ENCODE measurements at places on chromosomes 11 and 22.

DNA sequence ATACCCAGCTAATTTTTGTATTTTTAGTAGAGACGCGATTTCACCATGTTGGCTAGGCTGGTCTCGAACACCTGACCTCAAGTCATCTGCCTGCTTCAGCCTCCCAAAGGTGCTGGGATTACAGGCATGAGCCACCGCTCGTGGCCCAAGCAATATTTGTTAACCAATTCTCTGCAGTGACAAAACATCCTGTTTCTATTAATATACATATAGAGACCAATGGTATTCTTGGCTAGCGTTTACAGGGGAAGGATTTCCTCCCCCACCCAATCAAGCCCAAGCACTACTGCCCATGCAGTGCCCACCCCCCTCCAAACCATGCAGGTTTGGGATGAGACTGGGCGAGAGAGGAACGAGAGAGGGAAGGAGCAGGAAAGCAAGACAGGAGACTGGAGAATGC is 53.1 kb downstream of the APOL3 start:
- DNase-seq, result no peak

GRCh38 chr11:87260811-87261210 is 223.1 kb downstream of the TMEM135 start:
- no peak for DNase-seq

DNA sequence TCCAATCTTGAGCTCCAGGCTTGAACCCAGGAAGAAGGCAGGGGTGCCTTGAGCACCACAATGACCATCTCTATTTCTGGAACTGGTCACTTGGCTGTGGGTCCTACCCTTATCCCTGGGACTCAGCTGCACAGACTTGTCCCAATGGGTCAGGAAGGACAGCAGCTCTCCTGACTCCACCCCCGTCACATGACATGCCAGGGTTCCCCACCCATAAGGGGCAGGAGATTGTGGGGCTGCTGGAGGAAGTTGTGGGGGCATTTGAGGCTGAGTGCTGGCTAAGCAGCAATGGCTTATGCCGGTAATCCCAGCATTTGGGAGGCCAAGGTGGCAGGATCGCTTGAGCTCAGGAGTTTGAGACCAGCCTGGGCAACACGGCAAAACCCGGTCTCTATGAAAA is 56.2 kb downstream of the NFAM1 start:
- no peak for DNase-seq

- DNase-seq, result no peak
These were observed 16.2 kb downstream of the C11orf24 start for GRCh38 chr11:68255526-68255925.

DNA sequence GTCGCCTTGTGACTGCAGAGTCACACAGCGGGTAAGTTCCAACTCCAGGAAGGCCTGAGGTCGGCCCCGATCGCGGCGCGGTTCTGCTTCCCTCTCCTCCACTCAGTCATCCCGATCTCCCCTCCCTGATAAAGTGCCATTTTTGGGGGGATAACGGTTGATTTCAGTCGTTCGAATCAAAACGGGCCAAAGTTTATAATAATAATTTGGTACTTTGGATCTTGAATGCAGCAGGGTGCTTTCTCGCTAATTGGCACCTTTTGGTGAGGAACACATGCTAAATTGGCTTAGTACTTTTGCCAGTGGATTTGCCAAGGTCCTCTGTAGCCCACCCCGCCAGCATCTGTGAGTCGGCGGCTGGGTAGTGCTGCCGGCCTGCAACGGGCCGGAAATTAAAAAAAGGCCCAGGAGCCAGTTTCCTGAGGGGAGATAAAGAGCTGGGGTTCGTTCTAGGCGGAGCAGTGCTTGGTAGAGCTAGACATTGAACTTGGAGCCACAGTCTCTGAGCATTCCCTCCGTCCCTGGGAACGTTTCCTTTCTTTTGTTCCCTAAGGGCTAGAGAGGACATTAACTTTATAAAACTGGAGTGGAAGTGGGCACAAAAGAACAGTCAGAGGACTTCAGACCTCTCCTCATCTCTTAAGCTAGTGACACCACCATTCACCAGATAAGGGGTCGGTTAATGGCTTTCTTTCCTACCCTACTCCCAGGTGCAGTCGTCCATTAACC is 997 bp downstream of the UBE2L3 start:
- DNase-seq, result no peak

DNA sequence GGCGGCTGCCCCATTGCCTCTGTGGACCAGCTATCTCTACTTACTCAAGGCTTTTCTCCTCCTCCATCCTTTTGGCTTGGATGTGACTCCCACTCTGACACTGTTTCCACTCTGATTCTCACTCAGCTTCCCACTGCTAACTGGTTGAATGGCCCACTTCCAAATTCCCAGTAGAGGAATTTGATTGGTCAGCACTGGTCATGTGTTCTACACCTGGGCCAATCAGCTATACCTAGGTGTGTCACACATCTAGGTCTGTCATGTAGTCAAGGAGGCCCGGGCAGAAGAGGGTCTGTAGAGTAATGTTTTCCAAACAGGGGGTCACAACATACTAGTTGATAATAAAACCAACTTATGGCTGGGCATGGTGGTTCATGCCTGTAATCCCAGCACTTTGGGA is 53.3 kb downstream of the TPBGL start:
- no peak for DNase-seq

DNA sequence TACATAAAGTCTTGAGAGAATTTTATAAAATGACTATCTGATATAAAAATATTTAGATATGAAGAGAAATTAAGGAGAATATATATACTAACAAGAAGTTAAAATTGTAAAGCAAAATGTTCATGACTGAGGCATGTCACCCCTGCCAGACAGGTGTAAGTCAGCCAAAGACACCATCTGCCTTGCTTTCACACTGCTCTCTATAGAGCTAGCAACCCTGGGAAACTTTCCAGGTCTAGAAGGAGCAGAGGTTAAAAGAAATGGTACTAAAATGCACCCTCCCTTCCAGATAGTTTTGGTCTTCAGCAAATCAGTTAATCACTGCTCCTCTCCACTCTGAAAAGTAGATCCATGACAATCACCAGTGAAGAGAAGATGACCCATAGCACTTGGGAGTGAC is 16.5 kb downstream of the PPP2R1B start:
- DNase-seq, result no peak

DNA sequence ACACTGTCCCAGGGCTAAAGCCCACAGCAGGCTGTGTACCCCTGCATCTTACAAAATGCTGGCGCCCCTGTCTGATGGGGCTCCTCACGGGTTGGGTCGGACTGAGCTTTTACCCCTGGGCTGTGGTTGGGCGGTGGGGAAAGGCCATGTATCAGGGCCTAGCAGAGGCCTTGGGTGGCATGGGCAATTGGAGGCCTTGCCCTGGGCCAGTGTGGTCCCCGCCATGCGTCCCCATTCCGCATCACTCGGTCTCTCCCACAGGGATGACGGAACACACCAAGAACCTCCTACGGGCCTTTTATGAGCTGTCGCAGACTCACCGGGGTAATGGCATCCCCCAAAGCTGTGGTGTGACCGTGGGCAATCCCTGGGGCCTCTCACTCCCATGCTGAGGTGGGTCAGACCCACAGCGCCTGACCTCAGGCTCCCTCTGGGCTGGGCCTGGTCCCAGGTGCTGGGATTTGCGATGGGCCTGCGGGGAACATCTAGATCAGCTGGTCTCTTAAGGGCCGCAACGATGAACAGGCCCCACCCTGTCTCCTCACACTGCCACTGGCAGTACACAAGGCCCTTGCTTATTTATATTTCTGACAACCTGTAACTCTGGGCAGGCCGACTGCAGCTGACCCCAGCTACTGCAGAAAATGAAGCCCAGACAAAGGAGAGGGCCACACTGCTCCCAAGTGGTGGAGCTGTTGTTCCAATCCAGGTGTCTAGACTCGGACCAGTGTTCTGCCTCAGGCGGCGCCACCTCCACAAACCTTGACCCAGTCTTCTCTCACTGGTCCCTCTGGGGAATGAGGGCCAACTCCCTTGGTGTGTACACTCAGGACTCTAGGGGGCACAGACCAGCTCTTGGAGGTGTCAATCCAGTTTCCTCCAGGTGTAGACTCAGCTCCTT is 12.3 kb downstream of the SLC16A8 start:
- DNase-seq, result no peak

- no peak for DNase-seq
These were observed 139.0 kb downstream of the FCHSD2 start for GRCh38 chr11:73003088-73003487.

GRCh38 chr11:86625544-86625943 is 46.9 kb downstream of the ME3 start:
- DNase-seq, result no peak

GRCh38 chr11:92846491-92847125 is 122.8 kb upstream of the MTNR1B start:
- no peak for DNase-seq

DNA sequence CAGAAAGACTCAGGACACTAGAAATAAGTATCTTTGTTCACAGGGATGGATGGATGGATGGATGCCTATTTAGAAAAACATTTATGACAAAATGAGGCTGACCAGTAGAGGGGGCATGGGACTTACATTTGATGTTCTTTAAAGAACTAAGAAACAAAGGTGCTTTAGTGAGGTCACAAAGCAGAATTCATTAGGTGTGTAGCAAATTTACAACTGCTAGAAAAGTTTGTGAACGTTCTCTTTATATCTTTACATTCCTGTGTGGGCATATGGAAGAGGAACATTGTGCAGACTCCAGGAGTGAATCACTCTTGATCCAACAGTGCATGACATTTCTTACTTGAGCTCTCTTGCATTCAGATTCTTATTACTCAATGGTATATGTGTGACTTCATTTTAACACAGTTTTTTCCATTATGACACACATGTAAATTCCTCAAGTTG is 15.8 kb upstream of the SIK2 start:
- no peak for DNase-seq

DNA sequence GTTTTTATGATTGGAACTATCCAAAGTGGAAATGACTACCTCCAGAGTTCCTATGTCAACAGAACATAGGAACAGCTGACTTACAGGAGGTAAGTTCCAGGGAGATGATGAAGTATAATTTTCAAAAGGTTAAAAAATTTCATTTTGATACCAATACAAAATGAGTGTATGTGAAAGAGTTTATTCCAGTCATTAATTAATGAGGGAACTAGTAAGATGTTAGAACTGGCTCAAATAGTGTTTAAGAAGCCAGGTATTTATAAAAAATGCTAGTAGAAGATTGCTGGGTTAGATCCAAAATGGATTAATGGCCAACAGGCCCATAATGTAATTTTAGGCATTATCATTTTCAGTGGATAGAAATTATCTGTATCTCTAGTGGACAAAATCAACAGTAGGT is 227.7 kb upstream of the ZBED5 start:
- no peak for DNase-seq

GRCh38 chr11:36928621-36929020 is 330.6 kb upstream of the RAG2 start:
- DNase-seq, result no peak

- no peak for DNase-seq
These were observed 74.5 kb downstream of the TTC28 start for GRCh38 chr22:28604966-28605761.

DNA sequence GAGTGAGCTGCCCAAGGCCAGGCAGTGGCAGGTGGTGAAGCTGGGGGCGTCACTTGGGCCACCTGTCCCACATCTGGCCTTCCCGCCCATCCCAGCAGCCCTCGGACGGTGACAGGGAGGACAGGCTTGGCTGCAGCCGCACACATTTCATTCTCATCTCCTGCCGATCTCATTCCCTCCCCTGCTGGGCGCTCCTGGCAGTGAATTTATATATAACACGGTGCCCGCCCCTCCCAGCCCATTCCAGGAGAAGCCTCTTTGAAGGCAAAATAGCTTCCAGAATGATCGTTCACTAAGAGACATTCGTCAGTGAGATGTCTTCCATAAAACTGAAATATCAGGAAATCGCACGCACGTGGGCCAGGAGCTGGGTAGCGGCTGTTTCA is 861.3 kb downstream of the TBC1D22A start:
- DNase-seq, result no peak

GRCh38 chr11:75589051-75589450 is 27.0 kb downstream of the SERPINH1 start:
- DNase-seq, result no peak

DNA sequence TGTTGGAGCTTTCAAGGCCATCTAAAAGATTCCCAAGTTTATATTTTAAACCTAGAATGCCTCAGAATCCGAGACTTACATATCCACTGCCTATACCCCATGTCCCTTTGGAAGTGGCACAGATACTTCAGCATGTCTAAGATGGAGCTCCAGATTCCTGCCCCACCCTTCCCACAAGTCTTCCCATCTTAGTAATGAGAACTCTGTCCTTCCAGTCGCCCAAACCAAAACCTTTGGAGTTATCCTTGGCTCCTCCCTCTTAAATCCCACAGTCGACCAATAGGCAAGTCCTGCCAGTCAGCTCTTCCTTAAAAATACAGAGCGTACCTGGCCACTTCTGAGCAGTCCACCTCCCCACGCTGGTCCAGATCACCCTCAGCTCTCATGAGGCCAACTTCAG is 4.3 kb downstream of the POLD4 start:
- DNase-seq, result no peak

- no peak for DNase-seq
These were observed 79.4 kb upstream of the PPARA start for GRCh38 chr22:46070803-46071450.

DNA sequence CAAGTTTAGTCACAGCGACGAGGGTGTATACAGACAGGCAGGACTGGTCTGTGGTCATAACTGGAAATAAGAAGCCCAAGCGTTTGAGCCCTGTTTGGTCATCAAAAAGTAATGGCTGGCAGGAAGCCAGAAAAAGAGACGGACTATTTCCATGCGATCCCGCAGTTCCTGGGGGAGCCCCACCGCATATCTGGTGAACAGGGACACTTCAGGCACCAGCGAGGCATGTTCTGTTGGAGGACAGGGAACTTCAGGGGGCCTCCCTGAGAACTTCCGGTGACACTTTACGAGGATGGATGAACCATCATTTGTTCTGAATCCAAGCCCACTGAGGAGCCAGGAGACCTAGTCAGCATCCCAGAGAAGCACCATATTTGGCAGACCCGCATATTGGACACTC is 29.7 kb upstream of the TRIM29 start:
- DNase-seq, result no peak

DNA sequence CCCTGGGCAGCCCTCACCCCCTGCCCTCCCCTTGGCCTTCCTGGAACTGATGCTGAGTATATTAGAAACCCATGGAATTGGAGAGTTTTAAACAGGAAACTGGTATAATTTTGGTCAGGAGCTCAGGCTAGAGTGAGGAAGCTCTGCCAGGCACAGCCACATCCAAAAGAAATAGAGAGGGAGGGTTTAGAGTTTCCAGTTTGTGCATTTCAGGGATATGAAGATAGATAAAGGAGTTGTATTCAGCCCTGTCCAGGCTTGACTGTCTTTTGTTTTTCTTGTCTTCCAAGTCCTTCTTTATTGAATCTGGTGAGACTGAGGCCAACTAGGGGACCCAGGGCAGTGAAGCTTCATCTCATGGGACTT is 71.8 kb downstream of the TSPAN18 start:
- no peak for DNase-seq

DNA sequence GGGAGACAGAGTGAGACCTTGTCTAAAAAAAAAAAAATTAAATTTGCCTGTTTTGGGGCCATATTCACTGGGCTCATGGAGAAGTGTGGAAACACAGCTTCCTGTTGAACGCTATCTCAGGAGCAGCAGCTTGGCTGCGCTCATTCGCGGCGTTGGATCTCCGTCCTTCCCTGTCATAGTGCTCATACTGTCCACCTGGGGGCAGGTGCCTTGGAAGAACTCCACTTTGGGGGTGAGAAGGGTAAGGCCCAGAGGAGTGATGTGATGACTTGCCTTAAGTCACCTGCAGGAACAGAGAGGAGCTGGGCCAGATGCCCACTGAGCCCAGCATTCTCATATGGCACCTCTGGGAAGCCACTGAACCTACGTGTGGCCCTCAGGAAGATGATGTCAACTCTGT is 82.8 kb downstream of the CABIN1 start:
- DNase-seq, result no peak
